ENCODE measurements at places on chromosomes 3 and 15.

DNA sequence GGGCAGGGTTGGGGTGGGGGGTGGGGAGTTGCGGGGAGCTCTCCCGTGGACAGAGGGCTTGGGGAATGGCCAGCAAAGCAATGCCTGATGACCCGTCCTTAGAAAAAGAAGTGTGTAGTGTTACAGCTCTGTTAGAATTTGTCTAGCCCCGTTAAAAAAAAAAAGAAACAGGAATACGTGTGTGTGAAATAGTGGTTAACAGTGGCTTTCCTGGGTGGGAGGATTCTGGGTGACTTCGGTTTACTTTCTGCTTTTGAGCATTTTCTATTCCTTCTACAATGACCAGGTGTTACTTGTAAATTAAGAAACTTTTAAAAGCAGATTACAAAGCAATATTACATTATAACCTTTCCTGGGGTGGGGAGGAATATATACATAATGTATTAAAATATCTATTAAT lies 25.0 kb downstream of the H1-8 start:
- DNase-seq: no peak

- DNase-seq: no peak
Observed at GRCh38 chr15:80852676-80853075, 73.5 kb downstream of the CEMIP start.

DNA sequence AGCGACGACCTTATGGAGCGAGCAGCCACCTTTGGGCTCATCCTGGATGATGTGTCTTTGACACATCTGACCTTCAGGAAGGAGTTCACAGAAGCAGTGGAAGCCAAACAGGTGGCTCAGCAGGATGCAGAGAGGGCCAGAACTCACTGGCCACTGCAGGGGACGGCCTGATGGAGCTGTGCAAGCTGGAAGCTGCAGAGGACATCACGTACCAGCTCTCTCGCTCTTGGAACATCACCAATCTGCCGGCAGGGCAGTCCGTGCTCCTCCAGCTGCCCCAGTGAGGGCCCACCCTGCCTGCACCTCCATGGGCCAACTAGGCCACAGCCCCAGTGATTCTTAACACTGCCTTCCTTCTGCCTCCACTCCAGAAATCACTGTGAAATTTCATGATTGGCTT lies 10.4 kb downstream of the NR1I2 start:
- no peak for DNase-seq

DNA sequence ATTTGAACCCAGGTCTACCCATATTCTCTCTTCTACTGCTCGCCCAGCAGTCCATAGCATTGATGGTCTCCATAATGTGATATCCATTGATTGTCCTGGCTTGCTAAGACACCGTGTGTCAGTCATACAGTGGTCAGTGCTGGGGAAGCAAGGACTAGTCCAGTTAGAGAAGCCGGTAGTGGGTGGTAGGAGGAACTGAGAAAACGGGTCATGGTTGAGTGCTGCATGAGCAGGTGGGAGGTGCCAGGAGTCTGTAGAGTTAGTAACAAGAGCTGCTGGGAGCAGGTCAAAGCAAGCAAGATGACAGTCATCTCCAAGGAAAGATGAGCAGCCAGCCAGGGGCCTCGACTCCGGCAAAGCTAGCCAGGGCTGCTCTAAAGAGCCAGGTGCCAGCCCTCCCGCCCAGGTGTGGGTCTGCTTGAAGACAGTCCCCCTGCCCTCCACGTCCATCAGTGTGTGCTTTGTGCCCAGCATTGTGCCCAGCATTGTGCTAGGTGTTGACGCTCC lies 29.5 kb upstream of the USP3 start:
- DNase-seq: no peak

DNA sequence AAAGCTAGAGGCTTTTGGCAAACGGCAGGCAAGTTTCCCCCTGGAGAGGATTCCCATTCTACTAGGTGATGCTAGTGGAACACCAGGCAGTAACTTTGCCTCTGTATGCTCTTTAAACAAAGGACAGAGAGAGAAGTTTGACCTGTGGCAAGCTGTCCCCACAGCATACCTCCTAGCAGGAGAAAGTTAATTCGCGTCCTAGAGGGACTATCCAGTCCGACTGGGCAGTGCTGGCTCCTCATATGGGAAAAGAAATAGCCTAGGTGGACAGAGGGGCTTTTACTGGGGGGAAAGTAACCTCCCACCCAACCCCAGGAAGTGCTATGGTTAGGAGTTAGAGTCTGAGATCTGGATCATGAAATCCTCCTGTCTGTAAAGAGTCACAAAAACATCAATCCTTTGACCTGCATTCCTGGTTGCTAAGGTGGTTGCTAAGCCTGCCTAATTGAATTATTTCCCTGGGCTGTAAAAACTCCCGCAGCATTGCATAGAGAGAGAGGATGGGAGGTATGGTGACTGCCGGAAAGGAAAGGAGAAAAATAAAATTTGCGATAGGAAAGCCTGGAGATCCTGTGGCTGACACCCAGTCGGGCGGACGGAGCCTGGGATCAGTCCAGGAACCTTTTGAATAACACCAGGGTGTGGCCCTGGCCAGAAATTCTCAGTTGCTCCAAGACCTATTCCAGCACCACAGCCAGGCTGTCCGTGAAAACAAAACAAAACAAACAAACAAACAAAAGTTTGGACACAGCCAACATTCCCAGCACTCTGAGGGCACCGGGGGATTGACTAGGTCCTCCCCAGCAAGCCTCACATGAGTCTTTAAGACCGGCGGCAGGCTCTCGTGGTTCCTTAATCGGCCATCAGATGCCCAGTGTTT lies 67.7 kb upstream of the ATP11B start:
- DNase-seq: no peak

GRCh38 chr3:61961900-61962299 lies 400.5 kb downstream of the PTPRG start:
- no peak for DNase-seq

DNA sequence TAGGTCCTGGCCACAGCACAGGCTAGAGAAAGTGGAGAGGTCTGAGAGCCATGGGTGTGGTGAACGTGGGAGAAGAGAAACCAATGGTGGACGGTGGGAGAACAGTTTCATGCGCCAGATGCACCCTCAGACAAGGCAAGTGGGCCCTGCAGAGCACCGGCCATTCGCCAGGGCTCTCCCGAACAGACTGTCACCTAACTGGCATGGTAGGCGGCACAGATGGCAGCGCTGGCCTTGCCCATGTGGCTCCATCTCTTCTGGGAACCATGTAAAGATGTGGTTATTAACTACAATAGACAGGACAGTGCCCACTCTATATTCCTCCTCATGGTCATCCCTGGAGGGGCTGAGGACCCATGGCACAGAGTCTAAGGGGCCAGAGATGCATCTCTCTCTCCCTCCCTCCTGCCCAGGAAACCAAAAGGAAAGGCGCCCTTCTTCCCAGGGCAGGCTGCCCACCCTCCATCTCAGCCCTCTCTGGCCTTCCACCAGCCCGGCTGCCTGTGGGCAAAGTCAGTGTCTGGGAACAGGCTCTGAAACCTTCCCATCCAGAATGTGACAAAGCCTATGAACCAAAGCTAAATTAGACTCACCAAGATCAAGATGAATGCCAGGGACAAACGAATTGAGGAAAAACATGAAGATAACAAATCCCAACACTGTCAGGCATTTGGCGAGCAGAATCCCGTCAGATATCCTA lies 147.8 kb downstream of the OCA2 start:
- no peak for DNase-seq

DNA sequence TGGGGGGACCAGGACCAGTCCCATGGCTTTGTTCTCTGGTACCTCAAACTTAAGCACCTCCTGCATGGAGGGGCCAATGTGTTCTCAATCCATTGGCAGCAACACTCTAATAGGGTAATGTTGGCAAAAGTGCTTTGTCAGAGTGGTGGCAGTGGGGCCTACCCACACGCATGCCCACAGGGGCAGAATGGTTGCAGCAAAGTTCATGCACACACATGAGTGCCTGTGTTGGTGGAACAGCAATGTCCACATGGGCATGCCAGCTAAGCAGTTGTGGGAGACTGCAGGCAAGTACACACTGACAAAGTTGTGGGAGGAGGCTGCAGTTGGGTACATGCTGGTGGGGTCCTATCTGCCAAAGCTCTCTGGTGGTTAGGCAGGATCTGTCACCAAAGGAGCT lies 645.2 kb downstream of the ZNF385D start:
- DNase-seq: no peak

GRCh38 chr3:53773021-53773436 lies 73.2 kb downstream of the CHDH start:
- no peak for DNase-seq
